MM.1S (cell line): ENCODE measurements at places on chromosomes 5 and 9.

GRCh38 chr5:176780176-176781053 lies 29.9 kb upstream of the UNC5A start:
- no peak for DNase-seq
- peaks cover 85% of the 10 kb centered on the region for H3K27me3 ChIP-seq
- H3K4me3 ChIP-seq, result no peak overlapping the region

- peak overlapping the region; percentile 64 for H3K4me3 ChIP-seq
- H3K36me3 ChIP-seq, result no peaks in the 10 kb centered on the region
- no peaks in the 10 kb centered on the region for H3K27me3 ChIP-seq
- no peak for DNase-seq
- H3K27ac ChIP-seq, result peak overlapping the region; percentile 58; the same call in 1 of the 2 replicates
These were observed 78.4 kb upstream of the HTR4 start for GRCh38 chr5:148732692-148733091.

DNA sequence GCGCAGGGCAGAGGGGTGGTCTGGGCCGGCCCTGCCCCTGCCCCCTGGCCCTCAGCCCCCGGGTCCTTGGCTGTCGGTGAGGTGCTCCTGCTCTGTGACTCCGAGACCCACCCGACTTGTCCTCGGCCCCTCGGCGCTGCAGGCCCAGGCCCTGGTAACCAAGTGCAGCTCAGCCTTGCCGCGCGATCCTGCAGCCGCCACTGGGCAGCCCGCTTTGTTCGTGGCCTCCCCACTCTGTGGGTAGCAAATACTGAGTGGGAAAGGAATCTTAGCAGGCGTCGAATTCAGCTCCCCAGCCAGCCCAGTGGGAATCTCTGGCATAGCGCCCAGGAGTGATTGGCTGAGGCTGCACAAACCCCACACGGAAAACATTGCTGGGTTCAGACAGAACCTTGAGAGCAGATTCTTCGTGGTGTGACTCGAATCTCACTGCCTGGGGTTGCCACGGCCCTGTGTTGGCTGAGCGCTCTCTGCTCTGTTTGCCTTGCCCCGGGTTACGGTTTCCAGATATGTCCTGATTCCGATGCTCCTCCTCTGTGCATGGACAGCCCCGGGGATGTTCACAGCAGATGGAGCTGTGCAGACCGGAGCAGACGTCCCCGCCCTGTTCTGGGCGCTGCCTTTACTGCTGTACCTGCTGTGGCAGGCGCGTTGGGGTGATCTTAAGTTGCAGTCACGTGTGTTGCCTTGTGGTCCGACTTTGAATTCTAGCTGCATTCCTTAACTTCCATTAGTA lies 13.4 kb upstream of the EXOC3 start:
- H3K27ac ChIP-seq, result no peak overlapping the region
- H3K4me3 ChIP-seq, result no peak overlapping the region
- peaks cover 5% of the 10 kb centered on the region for H3K4me1 ChIP-seq
- peaks cover 7% of the 10 kb centered on the region for H3K27me3 ChIP-seq
- H3K36me3 ChIP-seq, result no peaks in the 10 kb centered on the region

DNA sequence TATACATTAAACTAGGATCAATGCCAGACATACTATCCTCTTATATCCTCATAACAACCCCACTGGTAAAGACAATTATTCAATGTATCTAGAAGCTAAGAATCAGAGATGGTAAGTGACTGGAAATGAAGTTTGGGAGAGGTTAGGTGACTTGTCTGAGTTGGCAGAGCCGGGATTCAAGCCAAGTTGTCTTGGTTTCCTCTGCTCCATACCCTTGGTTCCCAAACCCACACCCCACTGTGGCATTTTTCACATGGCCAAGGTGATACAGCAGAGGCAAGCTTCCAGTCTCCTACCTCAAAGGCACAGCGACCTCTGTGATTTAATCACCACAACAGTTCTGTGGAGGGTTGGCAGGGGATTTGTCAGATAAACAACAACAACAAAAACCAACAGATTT lies 34.7 kb upstream of the ADRB2 start:
- H3K36me3 ChIP-seq, result no peaks in the 10 kb centered on the region
- no peak overlapping the region for H3K4me3 ChIP-seq
- DNase-seq, result no peak
- no peaks in the 10 kb centered on the region for H3K4me1 ChIP-seq
- H3K27me3 ChIP-seq, result no peaks in the 10 kb centered on the region

DNA sequence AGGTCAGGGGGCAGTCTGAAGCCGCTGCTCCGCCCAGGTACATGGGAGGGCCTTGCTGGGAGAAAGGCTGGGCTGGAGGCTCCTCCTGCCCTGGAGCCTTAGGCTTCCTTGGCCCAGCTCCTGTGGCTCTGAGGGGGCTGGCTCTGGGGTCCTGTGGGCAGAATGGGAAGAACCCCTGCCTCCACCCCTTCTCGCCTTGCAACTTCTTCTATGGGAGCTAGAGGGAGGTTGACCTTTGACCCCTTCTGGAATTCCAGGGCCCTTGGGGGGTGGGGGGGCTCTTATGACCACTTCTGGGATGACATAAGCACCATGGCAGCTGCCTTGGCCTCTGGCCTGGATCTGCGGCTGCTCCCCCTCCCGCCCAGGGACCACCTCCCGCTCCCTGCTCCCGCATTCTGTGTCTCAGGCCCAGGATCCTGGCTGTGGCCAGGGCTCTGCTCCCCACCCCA lies 32.2 kb downstream of the IER5L start:
- no peak overlapping the region for H3K27ac ChIP-seq
- no peak overlapping the region for H3K4me3 ChIP-seq
- H3K27me3 ChIP-seq, result no peaks in the 10 kb centered on the region
- no peak for DNase-seq
- no peaks in the 10 kb centered on the region; the same call in 1 of the 2 replicates for H3K36me3 ChIP-seq

GRCh38 chr5:179488975-179489374 lies 61.4 kb upstream of the RUFY1 start:
- H3K4me3 ChIP-seq, result no peak overlapping the region
- H3K4me1 ChIP-seq, result no peaks in the 10 kb centered on the region
- DNase-seq, result no peak
- no peaks in the 10 kb centered on the region for H3K36me3 ChIP-seq
- H3K27me3 ChIP-seq, result peaks cover 58% of the 10 kb centered on the region
- no peak overlapping the region for H3K27ac ChIP-seq

DNA sequence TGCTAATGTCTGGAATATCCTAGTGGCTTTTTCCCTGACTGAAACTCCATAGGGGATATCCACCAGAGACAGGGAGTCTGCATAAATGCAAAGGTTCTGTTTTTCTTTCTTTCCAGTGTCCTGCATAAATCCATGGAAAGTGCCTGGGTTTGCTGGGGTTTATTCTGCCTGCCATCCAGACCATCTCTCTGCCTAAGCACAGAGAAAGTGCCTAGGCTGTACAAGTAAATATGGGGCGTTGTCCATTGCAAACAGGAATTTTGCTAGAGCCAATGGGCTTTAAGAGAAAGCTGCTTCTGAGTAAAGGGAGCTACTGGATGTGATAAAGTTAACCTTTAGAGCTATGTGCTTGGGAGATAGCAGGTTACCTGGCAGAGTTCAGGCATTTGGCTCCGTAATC lies 407.5 kb downstream of the AGTPBP1 start:
- no peak for DNase-seq
- no peaks in the 10 kb centered on the region for H3K27me3 ChIP-seq
- no peaks in the 10 kb centered on the region for H3K36me3 ChIP-seq
- H3K27ac ChIP-seq, result no peak overlapping the region
- H3K4me1 ChIP-seq, result no peaks in the 10 kb centered on the region

DNA sequence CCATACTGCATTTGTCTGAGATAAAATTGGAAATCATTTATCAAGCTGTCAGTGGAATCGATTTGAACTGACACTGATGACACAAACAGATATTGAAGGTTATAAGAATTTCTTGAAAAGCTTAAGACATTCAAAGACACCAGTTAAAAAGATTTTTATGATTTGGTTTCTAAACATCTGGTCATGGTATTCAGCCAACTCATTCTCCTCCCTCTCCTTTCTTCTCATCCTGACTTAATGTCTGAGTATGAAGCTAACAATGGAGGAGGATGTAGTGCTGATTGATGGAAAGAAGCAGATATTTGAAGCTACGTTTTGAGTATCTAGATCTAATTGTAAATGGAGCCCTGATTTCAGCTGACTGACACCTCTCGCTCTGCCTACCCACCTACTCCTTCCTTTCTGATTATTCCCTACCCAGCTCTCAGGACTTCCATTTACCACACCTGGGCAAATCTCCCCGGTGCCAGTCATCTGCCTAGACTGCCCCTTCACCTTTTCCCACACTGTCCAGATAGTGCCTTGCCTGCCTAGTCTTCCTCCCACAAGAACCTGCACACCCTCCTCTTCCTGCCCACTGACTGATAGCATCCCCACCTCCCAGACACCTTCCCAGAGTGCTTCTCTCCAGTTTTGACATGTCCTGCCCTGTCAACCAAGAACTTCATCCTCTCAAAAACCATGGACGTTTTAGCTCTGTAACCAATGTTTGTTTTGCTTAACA lies 20.7 kb upstream of the LIFR start:
- no peak overlapping the region for H3K27ac ChIP-seq
- H3K36me3 ChIP-seq, result no peaks in the 10 kb centered on the region
- no peaks in the 10 kb centered on the region for H3K27me3 ChIP-seq
- DNase-seq, result no peak
- no peak overlapping the region for H3K4me3 ChIP-seq
